ENCODE measurements at places on chromosomes 5 and 9. TPM values are rescaled to one million over a fixed set of nuclear protein-coding genes. Genes with fewer than 3 reads are reported as not detected.
A peak's percentile ranks its signal among the peaks of the same experiment; 100 is the strongest.

DNA sequence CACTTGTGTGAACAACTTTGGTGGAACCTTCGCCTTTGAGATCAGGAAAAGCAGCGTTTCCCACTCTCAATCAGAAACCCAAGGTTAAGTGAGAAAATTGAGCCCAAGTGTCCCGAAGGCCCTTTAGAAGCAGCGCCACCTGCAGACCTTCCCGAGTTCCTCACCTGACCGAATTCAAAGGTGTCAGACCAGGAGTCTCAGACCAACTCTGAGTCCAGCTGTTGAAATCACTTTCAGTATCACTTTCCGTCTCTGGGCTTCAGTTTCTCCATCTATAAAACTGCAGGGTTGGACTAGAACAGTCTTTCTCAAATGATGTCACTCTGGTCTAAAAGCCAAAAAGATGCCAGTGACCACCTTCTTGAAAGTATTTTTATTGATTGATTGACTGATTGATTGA is 31.7 kb upstream of the GRHPR start:
- DNase-seq: peak; percentile 51

The KCNV2 gene
- total RNA-seq: not detected

- peak; percentile 93 for DNase-seq
These were observed 218.6 kb downstream of the PIK3R1 start for GRCh38 chr5:68433923-68434879.

The VCAN gene
- 0.14 TPM for total RNA-seq

DNA sequence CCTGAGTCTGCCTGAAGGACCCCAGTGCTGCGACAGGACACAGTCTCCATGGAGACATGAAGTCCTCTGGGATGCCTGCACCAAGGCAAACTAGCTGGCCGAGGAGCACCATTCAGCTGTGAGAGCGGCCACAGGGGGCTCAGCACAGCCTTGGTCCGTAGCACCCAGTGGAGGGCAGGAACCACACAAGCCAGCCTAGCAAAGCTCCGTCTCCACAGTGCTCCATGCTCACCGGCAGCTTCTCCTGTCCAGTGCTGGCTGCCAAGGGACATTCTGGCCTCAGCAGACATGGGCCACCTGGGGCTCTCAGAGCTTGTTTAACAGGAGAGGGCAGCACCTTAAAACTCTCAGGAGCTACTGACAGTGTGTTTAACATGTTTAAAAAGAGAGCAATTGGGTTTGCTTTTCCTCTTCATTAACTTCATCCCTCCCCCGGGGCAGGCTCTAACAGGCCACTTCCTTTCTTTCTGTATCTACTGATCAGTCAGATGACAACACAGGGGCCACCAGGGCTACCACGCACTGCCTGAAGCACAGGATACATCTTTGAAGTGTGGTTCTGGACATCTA is 57.0 kb downstream of the SECISBP2 start:
- DNase-seq: peak; percentile 38

The INSYN2B gene
- total RNA-seq: not detected

- no peak for DNase-seq
These were observed 4.6 kb downstream of the PTCH1 start for GRCh38 chr9:95511952-95512708.

DNA sequence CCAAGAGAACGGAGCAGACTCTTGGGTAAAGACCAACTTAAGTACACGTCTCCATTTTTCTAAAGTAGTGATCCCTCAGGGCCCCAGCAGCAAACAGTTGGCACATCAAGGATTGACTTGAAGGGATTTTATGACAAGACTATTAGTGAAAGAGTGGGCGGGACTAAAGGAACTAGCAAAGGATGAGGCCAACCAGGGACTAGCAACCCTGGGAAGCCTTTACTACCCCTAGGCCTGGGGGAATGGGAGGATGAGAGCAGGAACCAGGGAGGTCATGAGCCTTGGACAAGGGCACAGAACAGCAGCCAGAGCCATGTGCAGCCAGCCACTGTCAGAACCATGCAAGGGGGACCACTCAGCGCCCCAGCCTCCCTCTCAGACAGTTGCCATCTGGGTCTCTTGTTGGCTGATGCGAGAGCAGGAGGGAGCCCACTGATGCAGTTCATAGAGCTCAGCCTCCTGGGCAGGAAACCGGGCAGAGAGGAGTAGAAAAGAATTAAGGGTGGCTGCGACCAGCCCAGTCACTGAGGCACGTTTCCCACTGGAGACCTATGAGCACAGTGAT is 28.1 kb downstream of the TGFBI start:
- no peak for DNase-seq

DNA sequence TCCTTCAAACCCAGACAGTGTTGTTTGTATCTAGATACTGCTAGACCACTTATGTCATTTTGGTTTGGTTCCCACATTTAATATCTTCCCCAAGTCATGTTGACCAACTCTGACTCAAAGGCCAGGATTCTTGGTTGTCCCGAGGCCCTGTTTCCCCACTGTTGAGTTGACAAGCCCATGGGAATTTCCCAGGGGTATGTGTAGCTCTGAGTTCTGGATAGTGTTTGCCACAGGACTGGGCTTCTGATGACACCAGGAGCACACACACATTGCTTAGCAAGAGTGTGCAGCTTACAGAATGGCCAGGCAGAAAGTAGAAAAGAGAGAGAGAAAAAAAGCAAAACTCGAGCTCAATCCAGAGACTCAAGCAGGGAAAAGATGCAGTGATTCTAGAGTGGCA is 214.4 kb downstream of the NXNL2 start:
- DNase-seq: no peak

The IFNW1 gene
- total RNA-seq: not detected

Data from activated T-cell treated with anti-CD3 and anti-CD28 coated beads, Interleukin-2, amount 50 U/mL, for 72 hours (primary cell).